ENCODE measurements at places on chromosomes 12 and 14. TPM values are rescaled to one million over a fixed set of nuclear protein-coding genes. Genes with fewer than 3 reads are reported as not detected.

GRCh38 chr12:100573292-100574186 is at the start of gene GAS2L3:
Gene GAS2L3 (plus strand): TSS chr12:100573684. CDS start chr12:100594905, 21,221 bp downstream.
- H3K27me3 ChIP-seq, result no peaks in the 10 kb centered on the region
- DNase-seq, result peak; percentile 93
- no peaks in the 10 kb centered on the region for H3K36me3 ChIP-seq
- H3K27ac ChIP-seq, result peak within 1 kb of the TSS; percentile 64

GRCh38 chr14:69674546-69675244 is 63.3 kb downstream of the SUSD6 start:
- no peaks in the 10 kb centered on the region for H3K36me3 ChIP-seq
- H3K4me1 ChIP-seq, result peaks cover 64% of the 10 kb centered on the region
- H3K27me3 ChIP-seq, result no peaks in the 10 kb centered on the region
- peak overlapping the region; percentile 20 for H3K27ac ChIP-seq
- no peak for DNase-seq

- no peaks in the 10 kb centered on the region for H3K36me3 ChIP-seq
- no peak overlapping the region for H3K4me3 ChIP-seq
- DNase-seq, result peak; percentile 26
- no peaks in the 10 kb centered on the region for H3K27me3 ChIP-seq
- H3K27ac ChIP-seq, result no peak overlapping the region
Measured at GRCh38 chr12:93563807-93564538, 8.5 kb upstream of the SOCS2 start.

DNA sequence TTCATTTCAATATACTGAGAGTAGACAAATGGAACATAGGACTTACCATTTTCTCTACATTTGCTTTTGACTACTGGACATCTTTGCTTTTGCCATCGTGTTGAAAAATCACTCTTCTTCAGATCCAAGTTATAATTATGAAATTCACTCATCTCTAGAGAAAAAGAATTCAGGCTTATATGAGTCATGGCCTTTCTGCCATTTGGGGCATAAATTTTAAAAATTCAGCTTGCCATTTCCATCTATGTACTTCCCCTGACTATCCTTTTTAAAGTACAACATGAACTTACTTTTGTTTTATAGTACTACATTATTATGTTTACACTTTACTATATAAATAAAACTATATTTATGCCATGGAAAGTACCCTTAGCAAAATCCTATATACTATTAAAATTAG is 3.0 kb downstream of the KLRK1 start:
- no peak overlapping the region for H3K27ac ChIP-seq
- no peak for DNase-seq
- H3K36me3 ChIP-seq, result no peaks in the 10 kb centered on the region
- no peak overlapping the region for H3K4me3 ChIP-seq

GRCh38 chr12:96205908-96206307 is 11.7 kb downstream of the ELK3 start:
- H3K4me3 ChIP-seq, result no peak overlapping the region
- peaks cover 29% of the 10 kb centered on the region for H3K4me1 ChIP-seq
- H3K36me3 ChIP-seq, result no peaks in the 10 kb centered on the region

DNA sequence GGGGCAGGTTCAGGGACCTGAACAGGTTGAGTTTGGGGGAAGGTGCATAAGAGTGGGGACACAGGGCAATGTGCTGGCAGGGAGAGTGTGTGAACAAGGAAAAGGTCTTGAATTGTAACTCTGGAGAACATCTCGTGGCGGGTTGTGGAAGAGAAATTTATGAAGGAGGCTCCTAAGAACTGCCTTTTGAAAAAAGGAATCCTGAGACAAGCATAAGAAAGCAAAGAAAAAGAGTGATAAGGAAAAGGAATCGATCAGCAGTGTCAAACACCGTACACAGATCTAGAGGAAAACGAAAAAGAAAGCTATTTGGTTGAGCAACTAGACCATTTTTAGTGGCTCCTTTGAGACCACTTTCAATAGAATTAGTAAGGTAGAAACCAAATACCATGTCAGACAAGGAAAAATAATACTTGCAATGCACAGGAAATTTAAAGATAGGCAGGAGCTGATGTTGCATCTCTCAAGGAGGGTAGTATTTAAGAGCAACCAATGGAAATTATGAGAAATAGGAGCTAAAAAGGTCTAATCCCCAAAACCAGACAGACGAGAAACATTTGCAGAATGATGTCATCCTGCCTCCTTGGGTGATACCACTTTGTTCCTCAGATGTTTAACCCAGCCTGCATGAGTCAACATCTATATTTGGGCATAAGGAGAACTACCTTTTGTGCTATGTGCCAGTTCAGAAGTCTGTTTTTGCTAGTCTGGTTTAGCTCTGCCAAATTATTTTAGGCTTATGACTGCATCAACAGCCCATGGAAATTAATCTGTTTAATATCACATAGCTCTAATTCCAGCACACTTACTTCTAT is 64.5 kb upstream of the STK38L start:
- no peak for DNase-seq
- H3K27ac ChIP-seq, result no peak overlapping the region
- no peaks in the 10 kb centered on the region for H3K4me1 ChIP-seq
- no peaks in the 10 kb centered on the region for H3K36me3 ChIP-seq

DNA sequence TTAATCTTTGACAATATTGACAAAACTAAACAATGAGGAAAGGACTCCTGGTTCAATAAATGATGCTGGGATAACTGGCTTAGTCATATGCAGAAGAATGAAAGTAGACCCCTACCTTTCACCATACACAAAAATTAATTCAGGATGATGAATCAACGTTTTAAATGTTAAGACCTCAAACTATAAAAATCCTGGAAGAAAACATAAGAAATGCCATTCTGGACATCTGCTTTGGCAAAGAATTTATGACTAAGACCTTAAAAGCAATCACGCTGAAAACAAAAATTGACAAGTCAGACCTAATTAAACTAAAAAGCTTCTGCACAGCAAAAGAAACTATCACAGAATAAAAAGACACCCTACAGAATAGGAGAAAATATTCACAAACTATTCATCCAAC is 97.4 kb downstream of the LMNTD1 start:
- H3K27ac ChIP-seq, result no peak overlapping the region
- no peaks in the 10 kb centered on the region for H3K27me3 ChIP-seq
- no peaks in the 10 kb centered on the region for H3K36me3 ChIP-seq
- DNase-seq, result no peak
- no peak overlapping the region for H3K4me3 ChIP-seq

DNA sequence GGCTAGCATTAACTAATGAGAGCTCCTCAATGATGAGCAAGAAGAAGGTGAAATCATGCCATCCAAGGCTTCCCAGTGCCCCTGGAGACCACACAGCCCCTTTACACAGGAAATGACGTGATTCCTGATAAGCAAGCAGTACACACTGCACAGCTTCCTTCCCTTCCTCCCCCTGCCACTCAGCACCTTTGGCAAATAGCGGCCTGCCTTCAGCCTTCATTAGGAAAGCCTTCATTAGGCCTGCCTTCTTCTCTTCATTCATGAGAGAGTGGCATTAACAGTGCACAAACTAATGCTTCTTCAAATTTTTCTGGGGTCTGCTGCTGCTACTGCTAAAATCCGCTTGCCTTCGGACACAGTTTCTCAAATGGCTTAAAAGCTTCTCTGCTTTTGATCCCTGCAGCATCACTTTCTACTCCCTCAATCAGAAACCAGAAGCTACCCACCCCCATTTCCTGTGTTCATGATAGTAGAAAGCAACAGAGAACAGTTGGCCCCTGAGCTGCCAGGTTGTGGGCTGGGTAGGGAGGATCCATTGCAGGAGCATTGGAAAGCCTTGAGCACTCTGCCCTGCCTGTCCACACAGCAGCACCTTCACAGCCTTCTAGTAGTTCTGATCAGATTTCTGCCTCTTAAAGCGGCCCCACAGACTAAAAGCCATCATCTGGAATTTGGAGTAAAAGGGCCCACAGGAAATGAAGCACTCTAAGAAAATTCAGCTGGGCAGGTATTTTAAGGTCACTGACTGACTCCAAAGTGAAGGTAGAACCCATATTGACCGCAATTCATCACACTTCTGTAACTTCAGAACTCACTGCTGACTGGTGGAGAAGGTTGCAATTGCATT is 103.8 kb upstream of the ETV6 start:
- no peak overlapping the region for H3K4me3 ChIP-seq
- H3K4me1 ChIP-seq, result peaks cover 14% of the 10 kb centered on the region
- H3K27ac ChIP-seq, result no peak overlapping the region
- no peaks in the 10 kb centered on the region for H3K27me3 ChIP-seq
- no peak for DNase-seq

DNA sequence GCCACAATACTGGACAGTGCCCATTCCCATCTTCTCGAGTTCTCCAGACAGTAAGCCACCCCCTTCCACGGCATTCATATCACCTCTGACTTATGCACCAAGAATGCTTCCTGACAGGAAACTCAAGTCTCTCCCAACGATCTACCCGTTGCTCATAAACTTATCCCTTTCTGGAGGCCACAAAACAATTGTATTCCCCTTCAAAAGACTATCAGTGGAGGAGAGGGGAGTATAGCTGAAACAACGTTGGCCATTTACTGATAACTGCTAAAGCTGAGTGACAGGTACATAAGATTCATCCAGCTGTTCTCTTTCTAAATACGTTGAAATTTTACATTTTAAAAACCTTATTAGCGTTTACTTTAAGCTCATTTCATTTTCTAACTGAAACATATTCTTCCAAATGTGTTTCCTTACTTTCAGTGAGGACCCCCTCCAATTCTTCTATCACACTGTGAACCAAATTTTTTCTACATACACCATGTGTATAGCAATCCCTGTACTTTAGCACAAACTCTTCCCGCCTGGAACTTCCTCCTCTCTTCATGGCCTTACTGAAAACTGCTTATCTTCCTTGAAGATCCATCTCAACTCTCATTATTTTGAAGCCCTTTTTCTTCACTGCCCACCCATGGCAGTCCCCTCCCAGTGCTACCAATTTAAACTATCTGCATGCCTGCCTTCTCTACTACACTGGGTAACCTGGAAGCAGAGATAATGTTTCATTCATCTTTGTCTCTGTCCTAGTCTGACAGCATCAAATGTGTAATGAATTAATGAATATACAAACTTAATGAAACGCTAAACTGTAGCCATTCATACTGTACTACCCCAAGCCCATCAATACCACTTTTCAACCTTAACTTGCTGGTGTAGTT is 28.8 kb downstream of the ATXN2 start:
- no peak overlapping the region for H3K27ac ChIP-seq
- H3K4me3 ChIP-seq, result no peak overlapping the region
- no peaks in the 10 kb centered on the region for H3K27me3 ChIP-seq
- no peaks in the 10 kb centered on the region for H3K36me3 ChIP-seq

DNA sequence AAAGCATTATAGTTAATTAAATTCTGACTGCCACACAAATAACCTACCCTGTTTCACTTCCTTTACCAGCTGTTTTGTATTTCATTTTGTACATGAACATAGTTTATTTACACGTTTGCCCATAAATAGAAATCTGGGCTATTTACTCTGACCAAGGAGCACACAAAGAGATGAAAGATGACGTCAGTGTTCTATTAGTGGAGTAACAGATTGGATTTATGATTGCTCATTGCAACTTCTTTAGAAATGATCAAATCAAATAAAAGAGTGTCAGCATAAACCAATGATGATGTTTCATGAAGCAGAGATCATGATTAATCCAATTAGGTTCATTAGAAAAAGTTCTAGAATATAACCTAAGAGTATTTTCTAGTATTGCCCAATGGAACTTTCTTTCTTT is 12.0 kb upstream of the RTL1 start:
- no peaks in the 10 kb centered on the region for H3K4me1 ChIP-seq
- no peak overlapping the region for H3K4me3 ChIP-seq
- H3K27ac ChIP-seq, result no peak overlapping the region
- peaks cover 20% of the 10 kb centered on the region for H3K36me3 ChIP-seq

- H3K27me3 ChIP-seq, result no peaks in the 10 kb centered on the region
- no peaks in the 10 kb centered on the region for H3K4me1 ChIP-seq
- no peaks in the 10 kb centered on the region for H3K36me3 ChIP-seq
Measured at GRCh38 chr12:105487963-105488362, 157.5 kb downstream of the C12orf75 start.

DNA sequence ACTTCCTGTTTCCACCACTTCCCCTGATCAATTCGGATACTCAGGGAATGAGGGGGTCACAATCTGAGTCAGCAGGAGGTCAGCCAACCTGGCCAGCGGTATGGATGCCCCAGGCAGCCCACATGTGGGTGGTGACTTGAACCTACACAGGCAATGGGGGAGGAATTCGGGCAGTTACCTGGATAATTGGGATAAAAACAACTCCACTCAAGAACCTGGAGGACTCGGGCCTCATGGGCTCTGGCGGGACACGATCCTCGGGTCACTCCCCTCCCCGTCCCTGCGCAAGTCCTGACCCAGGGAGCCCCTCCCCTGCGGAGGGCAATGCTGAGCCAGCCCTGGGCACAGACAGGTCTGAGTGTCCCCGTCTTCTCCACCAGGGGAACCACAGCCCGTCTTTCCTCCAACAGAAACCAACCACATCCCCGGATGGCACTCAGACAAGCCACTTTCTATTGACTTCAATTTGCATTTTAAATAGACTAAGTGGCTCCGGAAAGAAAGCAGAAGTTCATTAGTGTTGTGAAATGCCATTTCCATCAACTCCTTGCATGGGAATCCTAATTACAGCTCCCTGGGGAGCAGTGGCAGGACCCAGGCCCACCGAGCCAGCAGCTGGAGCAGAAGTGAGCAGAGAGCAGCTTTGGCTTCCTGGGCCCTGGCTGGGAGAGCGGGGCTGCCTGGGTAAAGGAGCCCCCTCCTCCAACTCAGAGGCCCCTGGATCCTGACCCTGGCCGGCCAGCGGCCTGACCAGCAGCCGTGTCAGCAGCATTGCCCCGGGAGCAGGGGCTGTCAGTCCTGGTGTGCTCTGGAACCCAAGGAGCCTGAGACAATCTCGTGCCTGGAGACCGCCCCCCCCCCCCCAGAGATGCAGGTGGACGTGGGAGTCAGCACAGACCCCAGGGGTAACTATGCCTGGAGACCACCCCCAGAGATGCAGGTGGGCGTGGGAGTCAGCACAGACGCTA is 374.1 kb downstream of the ADGRD1 start:
- DNase-seq, result no peak
- no peaks in the 10 kb centered on the region for H3K36me3 ChIP-seq
- H3K4me3 ChIP-seq, result no peak overlapping the region
- no peaks in the 10 kb centered on the region for H3K27me3 ChIP-seq
- no peak overlapping the region for H3K27ac ChIP-seq

DNA sequence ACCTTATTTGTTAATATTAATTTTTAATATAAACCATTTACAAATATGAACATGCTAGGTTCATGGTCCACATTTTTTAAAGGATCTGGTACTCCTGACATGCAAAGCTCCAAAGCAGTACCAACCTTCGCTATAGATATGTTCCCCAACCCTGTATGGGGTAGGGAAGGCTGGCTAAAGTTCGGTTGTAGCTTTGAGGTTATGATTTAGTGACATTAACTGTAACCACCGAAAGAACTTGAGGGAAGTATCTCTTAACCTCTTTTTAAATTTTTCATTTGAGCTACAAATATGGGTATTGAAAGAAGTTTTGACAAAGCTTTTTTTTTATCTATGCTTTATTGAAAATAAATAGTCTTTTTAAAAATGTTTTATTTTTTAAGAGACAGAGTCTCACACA is 115.5 kb downstream of the DYRK2 start:
- H3K4me3 ChIP-seq, result no peak overlapping the region
- no peaks in the 10 kb centered on the region for H3K36me3 ChIP-seq
- no peak for DNase-seq
- peaks cover 11% of the 10 kb centered on the region for H3K4me1 ChIP-seq
- no peaks in the 10 kb centered on the region for H3K27me3 ChIP-seq

- H3K4me1 ChIP-seq, result peaks cover 32% of the 10 kb centered on the region
- H3K27ac ChIP-seq, result peak overlapping the region; percentile 9
- no peak for DNase-seq
- peaks cover 9% of the 10 kb centered on the region for H3K36me3 ChIP-seq
- no peaks in the 10 kb centered on the region for H3K27me3 ChIP-seq
Measured at GRCh38 chr14:61716956-61717355, 21.6 kb downstream of the HIF1A start.

Gene MSI1
- polyA plus RNA-seq, result 6.6 TPM

Gene PLEKHG3
- 10.1 TPM for polyA plus RNA-seq

All from adrenal gland (tissue), 19 donors.